Activated naive CD8-positive, alpha-beta T cell treated with anti-CD3 and anti-CD28 coated beads, Interleukin-2, amount 50 U/mL, for 16 hours (primary cell): ENCODE measurements at places on chromosomes 13 and 19.
A peak's percentile ranks its signal among the peaks of the same experiment; 100 is the strongest.

GRCh38 chr19:21765151-21765550 lies 2.2 kb downstream of the ZNF100 start:
- no peak for DNase-seq

- no peak for DNase-seq
Observed at GRCh38 chr19:1699998-1700732, 47.8 kb upstream of the TCF3 start.

DNA sequence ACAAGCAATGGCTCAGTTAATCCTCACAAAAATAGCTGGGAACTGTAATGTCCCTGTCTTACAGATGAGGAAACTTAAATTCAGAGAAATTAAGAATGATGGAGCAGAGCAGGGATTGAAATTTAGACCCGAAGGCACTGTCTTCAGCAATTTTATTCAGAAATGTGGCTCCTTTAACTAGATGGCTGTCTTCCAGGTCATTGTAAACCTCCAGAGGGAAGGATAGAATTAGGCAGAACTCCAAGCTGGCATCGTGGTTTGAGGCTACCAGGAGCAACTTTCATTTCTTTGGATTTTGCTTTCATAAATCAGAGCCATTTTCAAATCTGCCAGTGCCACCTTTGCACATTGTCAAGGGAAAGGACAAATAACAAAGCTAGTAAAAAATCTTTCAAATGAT lies 339.0 kb downstream of the DCT start:
- no peak for DNase-seq

DNA sequence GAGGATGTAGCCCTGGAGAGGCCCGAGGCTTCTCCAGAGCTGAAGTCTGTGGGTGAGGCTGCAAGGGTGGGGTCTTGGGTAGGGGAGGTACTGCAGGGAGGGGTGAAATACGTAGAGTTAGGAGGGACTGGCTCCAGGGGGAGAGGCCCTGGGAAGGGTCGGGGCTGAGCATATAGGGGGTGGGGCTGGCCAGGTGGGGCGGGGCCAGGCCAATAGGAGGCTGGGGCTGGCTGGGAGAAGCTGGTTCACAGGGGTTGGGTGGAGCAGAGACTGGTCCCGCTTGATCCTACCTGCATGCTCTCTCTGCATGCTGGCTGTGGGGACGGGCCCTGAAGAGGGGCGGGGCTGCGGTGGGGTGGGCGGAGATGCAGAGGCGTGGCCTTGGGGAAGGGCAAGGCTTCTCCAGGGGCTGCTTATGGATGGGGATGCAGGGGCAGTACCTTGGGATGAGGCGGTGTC lies 51.9 kb downstream of the CELF5 start:
- no peak for DNase-seq

GRCh38 chr13:98147521-98147920 lies 4.6 kb downstream of the FARP1 start:
- DNase-seq, result no peak

DNA sequence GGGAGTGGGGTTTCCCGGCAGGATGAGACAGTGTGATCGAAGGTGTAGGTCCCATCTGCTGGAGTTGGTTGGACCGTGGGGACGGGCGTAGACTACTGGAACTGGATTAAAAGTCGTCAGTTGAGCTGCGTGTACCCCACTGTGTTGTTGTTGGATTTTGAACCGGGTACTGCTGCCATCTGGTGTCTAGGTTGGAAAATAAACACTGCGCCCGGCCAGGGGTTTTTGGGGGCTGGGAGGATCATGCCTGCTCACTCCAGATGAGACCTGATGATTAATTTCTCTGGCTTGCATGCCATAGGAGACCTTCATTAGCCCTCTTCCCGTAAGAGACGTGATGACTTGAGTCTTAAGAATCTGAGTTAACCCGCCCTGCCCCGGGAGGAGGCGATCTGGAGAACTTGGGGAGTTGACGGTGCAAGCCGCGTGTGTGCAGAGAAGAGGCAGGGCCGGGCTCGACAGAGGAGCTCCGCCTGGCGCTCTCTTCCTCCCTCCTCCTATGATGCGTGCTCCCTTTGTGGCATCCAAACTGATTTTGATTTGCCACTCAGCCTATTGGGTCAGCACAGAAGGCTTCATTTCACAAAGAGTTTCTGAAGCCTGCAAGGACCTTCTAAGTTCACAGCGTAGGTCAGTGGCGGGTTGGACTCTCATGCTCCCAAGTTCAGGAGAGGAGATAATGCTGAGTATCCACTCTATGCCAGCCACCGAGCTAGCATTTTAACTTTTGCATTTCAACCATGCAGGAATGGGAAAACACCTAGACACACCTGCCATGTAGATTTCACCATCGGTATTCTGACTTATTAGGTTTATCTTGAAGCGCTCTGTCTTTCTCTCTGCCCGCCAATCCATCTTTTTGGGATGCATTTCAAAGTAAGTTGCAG lies 2.7 kb downstream of the UHRF1 start:
- DNase-seq, result peak; percentile 41

GRCh38 chr19:3034406-3034655 lies 5.3 kb upstream of the TLE2 start:
- no peak for DNase-seq

DNA sequence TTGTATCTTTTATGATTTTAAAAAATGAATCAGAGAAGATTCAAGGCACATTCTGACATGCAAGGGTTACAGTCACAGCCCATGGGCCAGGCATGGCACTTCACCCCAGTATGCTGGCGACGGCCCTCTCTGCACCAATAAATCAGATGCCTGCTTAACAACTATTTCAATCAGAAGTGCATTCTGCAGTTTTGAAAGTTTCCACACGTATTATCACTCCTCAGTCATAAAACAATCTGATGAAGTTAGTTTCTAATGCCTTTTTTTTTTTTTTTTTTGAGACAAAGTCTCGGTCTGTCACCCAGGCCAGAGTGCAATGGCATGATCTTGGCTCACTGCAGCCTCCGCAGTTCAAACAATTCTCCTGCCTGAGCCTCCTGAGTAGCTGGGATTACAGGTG lies 28.3 kb upstream of the FFAR2 start:
- DNase-seq, result no peak

GRCh38 chr13:90534617-90535370 lies 812.7 kb upstream of the MIR17HG start:
- no peak for DNase-seq

GRCh38 chr19:33288666-33289065 lies 13.7 kb downstream of the CEBPA start:
- no peak for DNase-seq

DNA sequence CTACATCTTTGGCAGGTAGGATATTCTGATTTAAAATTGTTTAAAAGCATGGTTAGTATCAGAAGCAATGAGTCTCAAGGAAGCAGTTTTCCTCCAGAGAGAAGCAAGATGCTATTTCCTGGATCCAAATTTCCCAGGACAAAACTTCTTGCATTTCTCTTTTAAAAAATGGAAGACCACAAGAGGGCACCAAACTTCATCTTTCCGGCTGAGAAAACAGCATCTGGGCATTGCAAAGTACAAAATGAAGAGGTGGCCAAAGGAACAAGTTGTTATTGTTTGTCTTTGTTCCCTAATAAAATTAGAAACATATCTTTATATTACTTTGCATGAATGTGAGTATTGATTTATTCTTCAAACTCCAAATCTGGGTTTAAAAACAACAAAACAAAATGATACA lies 60.0 kb upstream of the LRCH1 start:
- no peak for DNase-seq

GRCh38 chr13:97496511-97496910 lies 62.5 kb downstream of the RAP2A start:
- no peak for DNase-seq

- no peak for DNase-seq
Observed at GRCh38 chr13:74452881-74453280, 318.7 kb upstream of the KLF12 start.

DNA sequence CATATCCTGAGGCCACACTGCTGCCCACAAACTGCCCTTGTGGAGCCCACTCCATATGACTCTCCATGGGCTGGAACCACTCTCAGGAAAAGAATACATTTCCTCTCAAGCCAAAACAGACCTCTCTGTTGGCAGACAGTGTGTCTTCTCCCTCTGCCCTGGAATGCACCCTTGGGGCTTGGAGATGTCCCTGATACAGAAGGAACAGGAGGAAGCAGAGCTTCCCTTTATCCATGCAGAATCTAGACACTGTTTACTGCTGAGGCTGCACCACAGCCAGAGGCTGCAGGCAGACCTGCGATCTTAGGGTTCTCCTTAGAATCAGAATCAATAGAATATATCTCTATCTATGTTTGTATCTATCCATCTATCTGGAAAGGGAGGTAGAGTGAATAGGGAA lies 26.8 kb upstream of the CYP4F8 start:
- no peak for DNase-seq
